Karpas-422 (cell line): ENCODE measurements at places on chromosomes 5 and 9. TPM values are rescaled to one million over a fixed set of nuclear protein-coding genes. Genes with fewer than 3 reads are reported as not detected.
A peak's percentile ranks its signal among the peaks of the same experiment; 100 is the strongest.

DNA sequence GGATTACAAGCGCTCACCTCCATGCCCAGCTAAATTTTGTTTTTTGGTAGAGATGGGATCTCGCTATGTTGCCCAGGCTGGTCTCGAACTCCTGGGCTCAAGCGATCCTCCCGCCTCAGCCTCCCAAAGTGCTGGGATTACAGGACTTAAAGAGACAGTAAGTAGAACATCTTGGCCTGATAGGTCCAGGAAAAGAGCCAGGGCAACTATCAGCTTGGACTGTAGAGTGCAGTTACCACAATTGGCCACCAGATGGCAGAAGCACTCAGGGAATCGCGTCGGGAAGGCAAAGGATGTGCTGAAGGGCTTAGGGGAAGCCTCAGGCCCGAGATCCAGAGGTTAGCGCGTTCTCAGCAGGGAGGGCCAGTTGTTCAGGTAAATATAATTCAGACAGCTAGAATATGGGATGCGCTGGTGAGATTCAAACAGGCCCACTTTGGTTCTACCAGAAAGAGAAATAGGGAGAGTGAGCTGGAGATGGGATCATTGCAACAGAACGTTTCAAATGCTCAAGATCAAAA, 21.5 kb downstream of the C9orf57 start:
- H3K27me3 ChIP-seq: no peaks in the 10 kb centered on the region
- H3K27ac ChIP-seq: no peak overlapping the region
- peak; percentile 87 for DNase-seq
- no peaks in the 10 kb centered on the region for H3K36me3 ChIP-seq
- no peak overlapping the region for H3K4me3 ChIP-seq

Gene IGFBPL1
- total RNA-seq: not detected in 2 replicates

DNA sequence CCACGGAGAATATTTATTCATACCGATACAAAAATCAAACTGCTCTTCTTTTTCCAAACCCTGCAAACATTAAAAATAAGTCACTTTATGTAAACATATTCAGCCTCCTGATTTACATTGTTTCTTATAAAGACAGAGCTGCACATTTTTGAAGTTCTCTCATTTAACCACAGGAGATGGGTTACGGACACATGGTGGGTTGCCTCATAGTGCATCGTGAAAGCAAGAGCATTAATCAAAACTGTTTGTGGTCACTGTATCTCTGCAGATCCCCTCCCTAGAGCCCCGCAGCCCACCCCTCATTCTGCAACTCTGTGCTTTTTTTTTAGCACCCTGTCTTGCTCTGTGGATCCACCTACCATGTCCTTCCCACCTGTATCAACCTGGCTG, 43.3 kb upstream of the EQTN start:
- no peak for DNase-seq
- no peaks in the 10 kb centered on the region for H3K4me1 ChIP-seq
- H3K27me3 ChIP-seq: no peaks in the 10 kb centered on the region
- no peak overlapping the region for H3K27ac ChIP-seq

- peak overlapping the region; percentile 84 for H3K27ac ChIP-seq
- H3K36me3 ChIP-seq: no peaks in the 10 kb centered on the region
These were observed 1.7 kb upstream of the TOPORS start for GRCh38 chr9:32554107-32554506.

DNA sequence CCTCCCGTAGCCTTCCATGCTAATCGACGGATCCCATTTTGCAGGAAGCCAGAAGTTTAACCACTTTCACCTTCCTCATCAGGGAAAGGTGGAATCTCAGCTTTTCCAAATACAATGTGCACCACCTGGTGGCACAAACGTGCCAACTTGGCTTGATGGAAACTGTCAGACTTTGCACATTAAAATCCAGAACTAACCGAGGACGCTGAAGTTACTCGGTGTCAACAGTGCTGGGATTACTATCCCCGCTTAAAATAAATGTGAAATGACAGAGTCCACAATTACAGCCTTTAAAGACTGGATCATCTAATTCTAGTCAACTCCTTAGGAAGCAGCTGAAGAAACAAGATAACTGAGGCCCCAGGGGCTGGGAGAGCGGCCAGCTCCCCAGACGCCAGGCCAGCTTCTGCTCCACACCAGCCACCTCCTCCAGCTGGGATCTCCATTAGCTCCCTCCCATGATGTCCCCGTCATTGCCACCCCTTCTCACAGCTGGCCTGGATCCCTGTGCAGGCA, 50.1 kb upstream of the RETREG1 start:
- H3K27ac ChIP-seq: no peak overlapping the region
- no peak for DNase-seq
- no peak overlapping the region for H3K4me3 ChIP-seq

Gene S1PR3
- not detected in 2 replicates for total RNA-seq

Gene SLC26A2
- 3.9 and 5.4 TPM in 2 replicates for total RNA-seq

GRCh38 chr9:111284703-111285102, 45.3 kb downstream of the OR2K2 start:
- no peak overlapping the region for H3K4me3 ChIP-seq
- no peak for DNase-seq
- H3K27me3 ChIP-seq: no peaks in the 10 kb centered on the region
- H3K36me3 ChIP-seq: no peaks in the 10 kb centered on the region
- no peaks in the 10 kb centered on the region for H3K4me1 ChIP-seq

DNA sequence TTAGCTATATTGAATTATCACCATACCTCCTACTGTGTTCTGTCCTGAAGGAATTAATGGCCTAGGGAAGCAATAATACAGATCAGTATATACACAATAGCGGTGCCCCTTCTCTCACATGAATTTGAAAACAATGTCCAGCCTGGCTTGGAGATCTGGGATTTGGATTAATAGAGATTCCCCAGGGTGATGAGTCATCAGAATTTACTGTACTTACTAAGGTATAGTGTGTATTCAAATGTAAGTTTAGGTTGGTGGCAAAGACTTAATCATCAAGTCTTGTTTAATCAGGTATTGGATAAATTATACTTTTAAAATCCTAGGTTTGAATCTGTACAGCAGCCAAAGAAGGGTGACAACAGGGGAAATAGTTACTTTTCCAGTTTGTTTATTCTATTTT, 121.5 kb downstream of the FEM1C start:
- no peaks in the 10 kb centered on the region for H3K4me1 ChIP-seq
- no peak for DNase-seq
- no peak overlapping the region for H3K27ac ChIP-seq
- no peak overlapping the region for H3K4me3 ChIP-seq
- no peaks in the 10 kb centered on the region for H3K36me3 ChIP-seq
- peaks cover 3% of the 10 kb centered on the region; the same call in 1 of the 2 replicates for H3K27me3 ChIP-seq

DNA sequence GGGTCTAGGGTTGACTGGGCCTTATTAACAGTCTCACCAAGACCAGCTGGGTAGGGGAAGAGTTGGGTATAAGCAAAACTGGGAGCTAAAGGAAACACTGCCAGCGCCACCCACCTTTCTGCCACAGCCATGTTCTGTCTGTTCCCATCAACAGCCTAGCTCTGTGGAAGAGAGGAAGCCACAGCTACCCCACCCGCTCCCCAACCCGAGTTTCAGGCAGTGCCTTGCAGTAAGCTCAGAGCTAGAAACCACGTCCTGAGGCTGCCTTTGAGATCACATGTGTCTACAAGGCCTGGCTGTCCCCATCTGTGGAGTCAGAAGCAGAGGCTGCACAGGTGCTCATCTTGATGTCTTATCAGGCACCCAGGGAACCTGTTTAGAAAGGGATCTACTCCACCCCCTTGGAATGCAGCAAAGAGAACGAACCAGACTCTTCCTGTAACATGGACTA, 15.3 kb downstream of the HNRNPH1 start:
- no peak overlapping the region for H3K4me3 ChIP-seq
- DNase-seq: peak; percentile 67
- peaks cover 26% of the 10 kb centered on the region; the same call in 1 of the 2 replicates for H3K36me3 ChIP-seq

DNA sequence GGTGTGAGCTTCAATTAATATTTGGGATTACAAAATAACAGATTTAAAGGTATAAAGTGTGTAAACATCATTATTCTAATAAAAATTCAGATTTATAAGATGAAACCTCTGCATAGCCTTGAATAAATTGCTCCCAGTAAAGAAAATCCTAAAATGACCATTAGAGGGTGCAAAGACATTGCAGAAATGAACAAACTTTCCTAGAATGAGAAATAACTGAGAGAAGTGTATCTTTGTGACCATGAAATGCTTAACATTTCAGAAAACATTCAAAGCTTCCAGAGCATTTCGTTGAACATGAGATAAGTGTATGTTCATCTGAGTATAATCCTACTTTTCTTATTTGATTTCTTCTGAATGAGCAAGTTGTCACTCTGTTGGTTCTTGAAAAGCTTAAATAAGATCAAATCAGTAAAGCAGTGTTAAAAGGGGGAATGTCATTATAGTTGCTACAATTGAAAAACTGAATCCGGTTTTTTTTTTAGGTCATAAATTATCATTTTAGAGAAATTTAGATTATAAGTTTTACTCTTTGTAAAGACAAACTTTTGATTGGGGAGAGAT, 24.7 kb upstream of the NUDT12 start:
- no peak overlapping the region for H3K4me3 ChIP-seq
- DNase-seq: peak; percentile 58
- H3K27ac ChIP-seq: no peak overlapping the region
- no peaks in the 10 kb centered on the region for H3K4me1 ChIP-seq

Gene TENT4A
- total RNA-seq: 38.1 and 45.3 TPM in 2 replicates

Gene ANKRD34B
- total RNA-seq: not detected in 2 replicates

DNA sequence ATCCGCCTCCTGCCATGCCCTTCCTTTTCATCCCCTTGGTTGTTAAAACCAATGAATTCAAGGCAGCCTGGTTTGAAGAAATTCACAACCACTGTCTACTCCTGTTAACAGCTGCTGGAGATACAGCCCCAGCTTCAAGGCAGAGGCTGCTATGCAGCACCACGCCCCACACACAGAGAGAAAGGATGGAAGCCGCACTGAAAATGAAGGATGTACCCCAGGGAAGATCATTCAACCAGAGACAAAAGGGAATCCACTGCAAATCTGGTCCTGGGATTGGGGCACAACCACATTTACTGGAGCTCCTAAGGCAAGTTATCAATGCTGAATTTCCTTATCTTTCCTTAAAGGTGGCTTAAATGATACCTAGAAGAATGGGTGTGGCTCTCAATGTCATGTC, 58.7 kb downstream of the DPYSL3 start:
- no peaks in the 10 kb centered on the region for H3K27me3 ChIP-seq
- no peaks in the 10 kb centered on the region for H3K36me3 ChIP-seq
- no peak overlapping the region for H3K4me3 ChIP-seq
- no peak for DNase-seq

Gene DENND1A
- 13.0 and 50.1 TPM in 2 replicates for total RNA-seq

Gene CDX1
- total RNA-seq: not detected in 2 replicates

Gene OTULIN
- total RNA-seq: 27.0 and 31.0 TPM in 2 replicates

DNA sequence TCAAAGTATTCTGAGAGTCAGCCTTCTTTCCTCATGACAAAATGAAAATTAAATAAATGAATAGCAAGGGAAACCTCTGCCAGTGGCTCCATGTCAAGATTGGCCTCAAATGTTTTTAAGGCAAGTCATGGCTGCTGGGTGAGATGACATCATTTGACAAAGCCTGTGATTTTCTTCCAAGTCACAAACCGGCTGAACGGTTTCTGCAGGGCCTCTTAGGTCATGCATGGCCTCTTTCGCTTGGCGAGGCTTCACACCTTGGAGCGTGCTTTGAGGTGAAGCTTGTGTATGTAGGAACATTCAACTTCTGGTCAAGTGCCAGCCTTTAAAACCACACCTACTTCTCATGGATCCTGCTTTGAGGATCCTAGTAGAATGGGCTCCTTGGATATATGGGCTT, 161.0 kb upstream of the ZNF618 start:
- no peaks in the 10 kb centered on the region for H3K27me3 ChIP-seq
- DNase-seq: no peak
- no peak overlapping the region for H3K4me3 ChIP-seq
- H3K36me3 ChIP-seq: no peaks in the 10 kb centered on the region

- DNase-seq: no peak
- H3K4me3 ChIP-seq: no peak overlapping the region
- no peaks in the 10 kb centered on the region for H3K36me3 ChIP-seq
These were observed 281.5 kb upstream of the SLC24A2 start for GRCh38 chr9:20070336-20070735.

DNA sequence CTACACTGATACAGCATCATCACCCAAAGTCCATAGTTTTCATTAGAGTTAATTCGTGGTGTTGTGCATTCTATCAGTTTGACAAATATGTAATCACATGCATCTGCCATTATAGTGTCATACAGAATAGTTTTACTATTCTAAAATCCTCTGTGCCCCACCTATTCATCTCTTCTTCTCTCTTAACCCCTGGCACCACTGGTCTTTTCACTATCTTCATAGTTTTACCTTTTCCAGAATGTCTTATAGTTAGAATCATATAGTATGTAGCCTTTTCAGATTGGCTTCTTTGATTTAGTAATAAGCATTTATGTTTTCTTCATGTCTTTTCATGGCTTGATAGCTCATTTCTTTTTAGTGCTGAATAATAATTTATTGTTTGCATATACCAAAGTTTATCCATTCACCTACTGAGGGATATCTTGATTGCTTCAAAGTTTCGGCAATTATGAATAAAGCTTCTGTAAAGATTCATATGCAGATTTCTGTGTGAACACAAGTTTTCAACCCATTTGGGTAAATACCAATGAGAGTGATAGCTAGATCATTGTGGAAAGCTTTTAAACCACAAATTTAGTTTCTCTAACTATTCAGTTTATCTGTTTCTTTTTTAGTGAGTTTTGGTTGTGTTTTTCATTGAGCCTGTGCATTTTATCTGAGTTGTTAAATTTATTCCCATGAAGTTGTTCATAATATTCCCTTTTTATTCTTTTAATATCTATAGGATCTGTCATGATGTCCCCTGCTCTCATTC, 84.9 kb downstream of the RALGPS1 start:
- no peaks in the 10 kb centered on the region for H3K36me3 ChIP-seq
- H3K27me3 ChIP-seq: no peaks in the 10 kb centered on the region
- peak; percentile 19 for DNase-seq

Gene SPINK5
- not detected in 2 replicates for total RNA-seq

- H3K27me3 ChIP-seq: no peaks in the 10 kb centered on the region
- no peak overlapping the region for H3K4me3 ChIP-seq
- H3K4me1 ChIP-seq: no peaks in the 10 kb centered on the region
- H3K36me3 ChIP-seq: no peaks in the 10 kb centered on the region
These were observed 154.6 kb downstream of the SYK start for GRCh38 chr9:90956026-90956810.

- no peaks in the 10 kb centered on the region for H3K36me3 ChIP-seq
- H3K27ac ChIP-seq: no peak overlapping the region
- no peaks in the 10 kb centered on the region for H3K27me3 ChIP-seq
- no peak overlapping the region for H3K4me3 ChIP-seq
- DNase-seq: no peak
These were observed 2.7 kb downstream of the DAB2 start for GRCh38 chr5:39422036-39422606.

Gene TAF11L5
- total RNA-seq: not detected in 2 replicates

- no peak for DNase-seq
- H3K36me3 ChIP-seq: no peaks in the 10 kb centered on the region
- peaks cover 4% of the 10 kb centered on the region for H3K4me1 ChIP-seq
- H3K27ac ChIP-seq: no peak overlapping the region
- H3K27me3 ChIP-seq: no peaks in the 10 kb centered on the region
These were observed 184.0 kb downstream of the GOLPH3 start for GRCh38 chr5:31990081-31990650.
